Caudate nucleus (tissue), 63 donors: ENCODE measurements at places on chromosomes 3 and 15.

GRCh38 chr15:58495891-58496408, 64.2 kb downstream of the LIPC start:
- no peak for DNase-seq

DNA sequence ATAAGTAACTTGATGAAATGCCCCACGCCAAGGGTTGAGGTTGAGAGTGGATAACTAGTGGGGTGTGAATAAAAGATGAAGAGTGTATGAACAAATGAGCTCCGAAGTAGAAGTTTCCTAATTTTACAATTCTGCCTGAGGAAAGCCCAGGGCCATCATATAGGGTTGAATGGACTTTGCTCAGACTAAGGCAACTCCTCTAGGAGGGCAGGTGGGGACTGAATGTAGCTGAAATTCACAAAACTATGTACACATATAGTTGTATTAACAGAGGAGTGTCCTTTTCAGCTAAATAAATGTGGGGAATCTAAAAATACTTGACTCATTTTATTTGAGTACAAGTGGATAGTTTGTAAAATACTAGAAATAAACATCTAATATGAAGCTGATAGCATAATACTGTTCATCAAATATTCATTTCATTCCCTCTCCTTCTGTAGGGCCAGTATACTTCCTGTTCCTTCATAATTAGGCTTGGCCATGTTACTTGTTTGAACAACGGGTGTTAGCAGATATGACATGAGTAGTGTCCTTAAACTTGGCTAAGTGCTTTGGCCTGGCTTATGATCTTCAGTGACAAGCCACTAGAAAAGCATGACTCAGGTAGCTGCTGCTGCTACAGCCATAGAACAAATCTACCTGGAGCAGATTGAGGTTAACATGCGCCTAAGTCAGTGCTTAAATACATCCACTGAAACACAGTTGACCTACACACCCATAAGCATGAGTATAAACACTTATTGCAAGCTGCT, 26.5 kb downstream of the PLSCR1 start:
- no peak for DNase-seq

DNA sequence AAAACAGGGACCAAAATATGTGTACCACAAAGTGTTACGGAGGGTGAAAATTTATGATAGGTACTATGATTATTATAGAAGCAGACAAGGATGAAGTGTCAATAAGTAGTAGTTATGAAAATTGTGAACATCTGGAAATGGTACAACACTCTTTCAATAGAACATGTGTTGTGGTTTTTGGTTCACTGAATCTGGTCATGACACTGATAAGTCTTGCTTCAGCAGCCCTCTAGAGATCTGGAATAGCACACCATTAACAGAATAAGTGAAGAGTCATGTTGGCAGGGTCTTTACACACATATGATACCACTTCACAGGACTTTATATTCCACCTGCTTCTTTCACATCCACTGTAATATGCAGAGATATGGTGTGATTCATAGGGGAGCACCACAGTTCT, 985.2 kb upstream of the SEMA6D start:
- no peak for DNase-seq

GRCh38 chr3:7144697-7145308, 283.9 kb downstream of the GRM7 start:
- no peak for DNase-seq

- no peak for DNase-seq
Measured at GRCh38 chr3:17234382-17234781, 349.6 kb downstream of the PLCL2 start.

- DNase-seq: no peak
Measured at GRCh38 chr15:48625126-48625525, 20.4 kb downstream of the FBN1 start.

- DNase-seq: no peak
Measured at GRCh38 chr15:45112591-45113379, 1.2 kb downstream of the DUOX2 start.

DNA sequence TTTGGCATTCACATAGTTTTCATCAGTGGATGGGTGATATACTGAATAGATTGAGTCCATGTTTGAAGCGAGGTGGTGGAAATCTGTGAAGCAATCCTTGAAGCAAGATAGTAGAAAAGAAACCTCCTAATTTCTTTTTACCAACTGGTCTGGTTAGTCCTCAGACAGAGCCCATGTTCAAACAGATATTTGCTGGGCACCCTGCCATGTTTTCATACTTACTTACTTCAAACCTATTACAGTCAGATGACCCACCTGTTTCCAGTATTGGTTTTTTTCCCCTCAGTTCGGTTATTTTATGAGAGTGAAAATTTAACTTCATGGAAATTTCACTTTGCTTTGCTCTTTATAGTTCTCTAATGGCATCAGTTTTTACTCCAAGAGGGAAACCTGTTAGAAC, 23.7 kb downstream of the EXOSC7 start:
- DNase-seq: no peak

DNA sequence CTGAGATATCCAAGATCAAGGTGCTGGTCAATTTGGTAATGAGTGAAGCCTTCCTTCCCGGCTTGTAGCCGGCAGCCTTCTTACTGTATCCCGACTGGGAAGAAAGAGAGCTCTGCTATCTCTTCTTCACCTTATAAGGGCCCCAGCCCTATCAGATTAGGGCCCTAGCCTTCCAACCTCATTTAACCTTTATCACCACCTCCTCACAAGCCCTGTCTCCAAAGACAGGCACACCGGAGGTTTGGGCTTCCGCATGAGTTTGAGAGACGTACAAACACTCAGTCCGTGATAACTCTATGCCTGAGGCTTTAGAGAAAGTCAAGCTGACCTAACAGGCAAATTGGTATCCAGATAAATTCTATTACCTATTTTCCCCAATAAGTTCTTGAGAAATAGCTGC, 243.9 kb downstream of the OPA1 start:
- no peak for DNase-seq

GRCh38 chr3:61356685-61357084, 105.4 kb upstream of the FHIT start:
- DNase-seq: no peak

- no peak for DNase-seq
Measured at GRCh38 chr15:70907784-70908471, 15.3 kb downstream of the LRRC49 start.

- DNase-seq: no peak
Measured at GRCh38 chr3:142445816-142446254, 2.0 kb downstream of the XRN1 start.

GRCh38 chr3:71366988-71367604, 216.4 kb downstream of the FOXP1 start:
- DNase-seq: no peak

DNA sequence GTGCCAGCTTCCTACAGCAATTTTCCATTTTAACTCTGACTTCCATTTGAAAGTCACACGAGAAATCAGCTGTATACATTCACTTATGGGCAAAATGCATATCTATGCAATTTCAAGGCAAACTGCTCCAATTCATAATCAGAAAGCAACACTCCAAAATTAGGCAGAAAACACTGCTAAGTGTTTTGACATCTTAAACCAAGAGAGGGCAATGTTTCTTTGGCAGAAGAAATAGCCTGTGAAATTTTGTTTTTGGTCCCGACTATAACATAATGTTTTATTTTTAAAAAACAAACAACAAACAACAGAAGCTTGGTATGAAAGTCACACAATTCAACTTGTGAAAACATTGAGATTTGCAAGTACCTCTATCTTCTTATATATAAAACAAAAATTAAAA, 42.6 kb downstream of the GOLIM4 start:
- DNase-seq: no peak

DNA sequence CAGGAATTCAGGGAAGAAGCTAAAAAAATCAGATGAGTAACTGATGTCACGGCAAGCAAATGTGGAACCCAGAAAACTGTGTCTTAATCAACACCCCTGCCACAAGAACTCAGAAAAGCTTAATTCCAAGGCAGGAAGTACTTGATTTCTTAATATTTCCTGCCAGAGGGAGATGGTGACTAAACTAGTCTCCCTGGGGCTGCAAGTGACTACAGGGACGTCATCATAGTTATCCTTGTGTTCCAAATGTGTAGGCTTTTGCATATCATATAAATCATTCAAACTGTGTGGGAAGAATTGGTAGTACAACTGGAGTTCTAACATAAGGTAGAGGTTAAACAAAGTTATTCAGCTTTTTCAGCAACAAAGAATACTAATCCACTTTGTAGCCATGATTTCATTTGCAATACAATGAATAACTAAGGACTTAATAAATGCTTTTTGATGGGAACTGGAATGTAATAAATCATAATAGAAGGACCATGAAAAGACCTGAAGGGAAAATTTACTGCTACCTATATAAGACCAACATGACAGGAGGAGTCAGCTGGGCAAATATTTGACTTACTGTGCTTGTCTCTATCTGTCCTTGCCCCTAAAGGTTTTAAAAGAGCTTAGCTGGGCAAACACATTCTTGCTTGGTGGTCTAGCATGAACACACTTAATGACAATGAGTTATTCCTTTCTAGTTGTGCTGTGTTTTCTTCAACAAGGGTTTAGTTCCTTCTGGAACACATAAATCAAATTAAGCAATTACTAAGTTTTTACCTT, 76.0 kb upstream of the NECTIN3 start:
- DNase-seq: no peak

DNA sequence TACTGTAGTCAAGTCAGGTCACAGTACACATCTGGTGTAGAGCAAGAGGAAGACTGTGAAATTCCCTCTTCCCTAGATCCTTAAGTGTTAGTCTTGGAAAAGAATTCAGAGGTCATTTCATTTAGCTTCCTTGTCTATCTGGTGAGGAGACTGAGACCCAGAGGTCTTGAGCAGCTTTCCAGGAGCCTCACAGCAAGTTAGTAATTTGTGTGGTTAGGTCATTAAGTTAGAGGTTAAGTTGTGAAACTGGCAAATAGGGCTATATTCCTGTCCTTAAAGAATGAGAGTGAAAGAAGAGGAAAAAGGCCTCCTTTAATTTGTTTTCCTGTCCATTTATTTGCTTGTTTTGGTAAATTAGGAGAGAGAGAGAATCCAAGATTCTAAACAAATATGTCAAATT, 9.0 kb downstream of the PODXL2 start:
- no peak for DNase-seq

GRCh38 chr3:108227131-108227530, 4.9 kb upstream of the IFT57 start:
- no peak for DNase-seq

- DNase-seq: no peak
Measured at GRCh38 chr3:38493031-38493430, 3.1 kb upstream of the EXOG start.

DNA sequence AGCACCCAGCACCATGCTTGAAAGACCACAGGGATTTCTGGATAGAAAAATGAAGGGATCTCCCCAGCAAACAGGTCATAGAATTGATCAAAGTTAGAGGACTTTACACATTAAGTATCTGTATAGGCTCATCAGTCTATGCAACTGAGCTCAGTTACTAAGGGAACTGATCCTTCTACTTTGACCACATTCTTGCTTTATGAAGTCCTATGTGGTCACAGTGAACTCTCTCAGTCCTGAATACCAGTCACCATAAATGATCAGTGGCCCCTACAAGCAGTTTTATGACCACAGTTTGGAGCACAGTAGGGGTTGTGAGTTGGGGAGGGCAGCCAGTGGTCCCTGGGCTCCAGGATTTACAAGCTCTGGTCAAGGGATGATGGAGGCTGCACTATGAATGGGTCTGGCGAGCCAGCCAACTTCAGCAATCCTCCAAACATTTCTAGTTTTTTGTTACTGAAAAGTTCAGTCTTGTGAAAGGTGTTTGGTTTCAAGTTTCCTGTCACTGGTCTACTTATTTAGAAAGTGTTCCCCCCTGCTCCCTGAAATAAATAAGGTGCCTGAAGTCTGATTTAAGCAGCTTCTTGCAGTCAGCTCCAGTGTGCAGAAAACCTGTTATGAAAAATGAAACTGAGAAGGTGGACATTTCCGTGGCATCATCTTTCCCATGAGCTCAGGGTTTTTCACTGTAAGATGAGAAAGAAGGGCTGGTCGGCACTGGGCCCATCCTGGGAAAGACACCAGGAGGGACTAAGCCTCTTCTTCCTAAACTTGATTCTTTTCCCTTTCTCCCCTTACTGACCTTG, 75.5 kb downstream of the DAPK2 start:
- no peak for DNase-seq

GRCh38 chr15:40958146-40958545, 4.9 kb downstream of the CHAC1 start:
- no peak for DNase-seq

- DNase-seq: no peak
Measured at GRCh38 chr15:61195116-61196002, 33.7 kb downstream of the RORA start.

- no peak for DNase-seq
Measured at GRCh38 chr15:66720206-66721010, 18.4 kb downstream of the SMAD6 start.

- no peak for DNase-seq
Measured at GRCh38 chr3:36013425-36013824, 366.9 kb upstream of the STAC start.

GRCh38 chr15:75350601-75351361, 3.9 kb downstream of the NEIL1 start:
- DNase-seq: no peak
